ENCODE measurements at places on chromosomes 16 and 17.
A peak's percentile ranks its signal among the peaks of the same experiment; 100 is the strongest.

GRCh38 chr17:55969562-55970324, 183.5 kb upstream of the ANKFN1 start:
- DNase-seq: no peak

DNA sequence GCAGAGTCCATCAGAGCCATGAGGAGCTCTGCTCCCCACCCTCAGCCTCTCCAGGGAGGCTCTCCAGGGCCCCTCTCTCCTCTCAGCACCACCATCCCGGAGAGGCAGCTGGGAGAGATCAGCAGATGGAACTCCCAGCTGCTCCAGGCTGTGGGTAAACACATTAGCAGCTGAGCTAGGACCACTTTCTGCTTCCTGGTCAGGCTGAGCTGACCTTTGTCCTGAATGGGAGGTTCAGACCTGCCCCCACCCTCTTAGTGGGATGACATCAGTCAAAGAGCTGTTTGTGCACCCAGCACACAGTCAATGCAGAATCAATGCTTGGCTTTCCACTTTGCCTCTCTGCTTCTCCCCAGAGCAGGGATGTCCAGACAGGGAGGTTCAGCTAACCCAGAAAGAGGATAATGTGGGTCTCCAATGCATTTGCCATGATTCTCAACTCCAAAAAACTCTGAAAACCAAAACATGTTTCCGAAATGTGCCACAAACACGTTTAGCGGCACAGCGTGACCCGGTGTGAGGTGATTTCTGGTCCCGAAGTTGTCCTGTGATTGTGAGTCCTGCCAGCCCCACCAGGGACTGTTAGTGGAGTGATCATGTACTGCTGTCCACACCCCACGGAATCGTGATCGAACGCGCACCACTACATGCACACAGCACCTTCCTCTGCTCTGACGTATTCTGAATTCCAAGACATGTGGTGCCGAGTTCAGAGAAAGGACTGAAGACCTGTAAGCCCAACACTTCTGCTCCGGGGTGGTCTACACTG, 6.7 kb downstream of the GPR142 start:
- DNase-seq: no peak

GRCh38 chr17:2700491-2701141, 10.9 kb downstream of the CLUH start:
- no peak for DNase-seq

DNA sequence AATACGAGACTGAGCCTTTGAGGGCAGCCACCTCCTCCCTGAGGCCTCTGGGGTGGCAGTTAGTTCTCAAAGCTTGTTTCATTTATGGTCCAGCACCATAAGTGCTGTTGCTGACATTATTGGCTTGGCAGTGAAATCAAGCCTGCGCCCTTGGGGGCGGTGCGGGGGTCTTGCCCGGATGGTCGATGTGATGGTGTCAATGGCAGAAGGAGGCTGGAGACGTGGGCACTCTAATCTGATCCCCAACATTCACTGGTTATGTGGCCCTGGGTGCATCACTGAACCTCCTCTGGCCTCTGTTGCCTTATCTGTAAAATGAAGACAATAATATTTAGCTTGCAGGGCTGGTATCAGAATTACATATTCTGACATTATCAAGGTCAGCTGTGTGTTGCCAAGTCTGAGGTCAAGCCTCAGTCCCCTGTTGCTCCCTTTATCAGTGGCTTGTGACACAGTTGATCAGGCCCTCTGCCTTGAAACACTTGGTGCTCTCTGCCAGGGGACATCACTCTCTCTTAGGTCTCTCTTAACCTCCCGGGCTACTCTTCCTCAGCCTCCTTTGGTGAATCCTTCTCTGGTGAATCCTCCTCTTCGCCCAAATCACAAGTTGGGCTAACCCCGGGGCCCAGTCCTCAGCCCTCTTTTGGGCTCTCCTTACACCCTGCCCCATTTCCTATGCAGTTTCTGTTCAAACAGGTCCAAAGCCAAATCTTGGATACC, 11.8 kb upstream of the TMEM220 start:
- no peak for DNase-seq

DNA sequence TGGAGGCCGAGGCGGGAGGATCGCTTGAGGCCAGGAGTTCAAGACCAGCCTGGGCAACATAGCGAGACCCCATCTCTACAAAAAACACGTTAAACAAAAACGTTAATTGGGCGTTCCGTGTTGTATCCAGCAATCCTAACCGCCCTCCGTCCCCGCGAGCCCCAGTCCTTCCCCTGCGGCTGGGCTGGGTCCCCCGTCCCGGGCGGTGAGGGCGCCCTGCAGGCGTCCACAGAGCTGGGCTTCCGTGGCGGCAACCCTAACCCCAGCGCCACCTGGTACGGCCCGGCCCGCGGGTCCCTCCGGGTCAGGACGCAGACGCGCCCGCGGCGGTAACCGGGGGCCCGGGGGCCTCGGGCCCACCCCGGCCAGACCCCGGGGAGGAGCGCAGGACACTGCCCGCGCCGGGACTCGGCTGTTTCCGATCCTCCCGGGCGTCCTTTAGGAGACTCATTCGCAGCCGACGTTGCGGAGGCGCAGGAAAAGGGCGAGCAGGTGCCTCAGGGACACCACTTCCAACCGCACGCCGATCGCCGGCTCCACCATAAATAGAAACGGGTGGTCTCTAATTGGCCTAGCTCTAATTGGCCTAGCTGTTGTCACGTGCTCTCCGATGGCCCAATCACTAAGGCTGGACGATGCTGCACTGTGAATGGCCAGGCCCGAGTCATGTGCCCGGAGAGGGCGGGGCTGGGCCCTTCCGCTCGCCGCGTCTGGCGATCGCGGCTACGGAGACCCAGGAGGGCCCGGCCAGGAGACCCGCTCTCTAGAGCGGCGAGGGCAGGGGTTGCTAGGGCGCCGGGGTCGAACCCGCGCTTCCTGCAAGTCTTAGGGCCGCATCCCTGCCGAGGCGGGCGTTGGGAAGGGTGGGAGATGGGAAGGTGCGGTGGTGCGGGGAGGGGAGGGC, 19.0 kb upstream of the CSNK1D start:
- DNase-seq: peak; percentile 81

DNA sequence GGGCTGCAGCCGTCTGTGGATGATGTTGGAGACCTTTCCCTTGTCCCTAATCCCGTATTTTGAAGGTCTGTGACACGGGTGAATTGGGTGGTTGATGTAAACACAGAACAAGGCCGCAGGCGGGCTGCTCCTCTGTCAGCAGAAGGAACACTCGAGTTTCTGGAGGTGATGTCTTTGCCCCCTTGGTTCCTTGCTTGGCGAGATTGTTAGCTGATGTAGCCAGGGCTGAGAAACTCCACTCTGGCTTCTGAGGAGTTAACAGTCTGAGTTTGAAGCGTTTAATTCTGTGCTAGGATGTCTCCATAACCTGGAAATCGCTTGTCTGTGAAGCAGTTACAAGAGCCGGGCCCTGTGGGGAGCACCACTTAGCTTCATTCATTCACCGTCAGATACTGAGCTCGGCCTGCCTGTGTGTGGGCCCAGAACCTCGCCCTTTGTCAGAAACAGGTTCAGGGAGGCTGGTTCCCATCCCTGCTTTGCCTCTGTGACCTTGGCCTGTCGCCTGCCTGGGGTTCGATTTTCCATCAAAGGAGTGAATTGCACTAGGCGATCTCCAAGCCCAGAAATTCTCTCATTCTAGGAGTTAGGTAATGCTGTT, 1.3 kb downstream of the MAPK8IP3 start:
- DNase-seq: no peak

DNA sequence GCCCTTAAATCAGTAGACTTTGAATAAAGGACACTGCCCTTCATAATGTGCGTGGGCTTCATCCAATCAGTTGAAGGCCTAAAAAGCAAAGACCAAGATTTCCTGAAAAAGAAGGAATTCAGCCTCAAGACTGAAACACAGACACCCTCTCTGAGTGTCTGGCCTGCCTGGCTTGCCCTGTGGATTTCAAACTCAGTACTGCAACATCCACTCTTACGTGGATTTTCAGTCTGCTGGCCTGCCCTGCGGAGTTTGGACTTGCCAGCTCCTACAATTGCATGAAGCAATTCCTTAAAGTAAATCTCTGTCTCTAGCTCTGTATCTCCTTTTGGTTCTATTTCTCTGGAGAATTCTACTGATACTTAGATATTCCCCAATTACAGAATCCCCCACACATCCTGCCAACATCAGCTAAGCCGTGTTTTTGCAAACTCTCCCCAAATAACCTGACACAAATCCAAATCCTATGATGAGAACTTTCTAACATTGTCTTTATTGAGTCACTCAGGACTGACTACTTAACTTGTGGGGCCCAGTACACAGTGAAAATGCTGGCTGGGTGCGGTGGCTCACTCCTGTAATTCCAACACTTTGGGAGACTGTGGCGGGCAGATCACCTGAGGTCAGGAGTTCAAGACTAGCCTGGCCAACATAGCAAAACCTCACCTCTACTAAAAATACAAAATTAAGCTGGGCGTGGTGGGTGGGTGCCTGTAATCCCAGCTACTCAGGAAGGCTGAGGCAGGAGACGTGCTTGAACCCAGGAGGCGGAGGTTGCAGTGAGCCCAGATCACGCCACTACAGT, 7.2 kb upstream of the TNFRSF17 start:
- no peak for DNase-seq

DNA sequence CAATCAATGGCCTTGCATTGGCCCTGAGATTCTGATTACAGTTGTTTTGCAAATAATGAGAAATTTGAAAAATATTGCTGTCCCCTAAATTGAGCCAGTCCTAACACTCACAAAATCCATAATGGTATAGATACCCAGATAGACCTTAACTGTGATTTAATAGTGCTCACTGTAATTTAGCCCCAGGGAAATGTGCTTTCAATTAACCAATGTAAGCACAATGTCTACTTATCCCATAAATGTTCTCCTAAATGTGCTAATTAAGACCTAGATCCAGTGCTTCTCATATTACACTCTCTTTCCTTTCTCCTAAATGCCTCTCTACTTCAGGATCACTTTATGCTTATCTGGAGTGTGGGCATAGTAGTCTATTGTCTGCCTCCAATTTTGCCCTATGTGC, 417.8 kb upstream of the CCL2 start:
- no peak for DNase-seq

DNA sequence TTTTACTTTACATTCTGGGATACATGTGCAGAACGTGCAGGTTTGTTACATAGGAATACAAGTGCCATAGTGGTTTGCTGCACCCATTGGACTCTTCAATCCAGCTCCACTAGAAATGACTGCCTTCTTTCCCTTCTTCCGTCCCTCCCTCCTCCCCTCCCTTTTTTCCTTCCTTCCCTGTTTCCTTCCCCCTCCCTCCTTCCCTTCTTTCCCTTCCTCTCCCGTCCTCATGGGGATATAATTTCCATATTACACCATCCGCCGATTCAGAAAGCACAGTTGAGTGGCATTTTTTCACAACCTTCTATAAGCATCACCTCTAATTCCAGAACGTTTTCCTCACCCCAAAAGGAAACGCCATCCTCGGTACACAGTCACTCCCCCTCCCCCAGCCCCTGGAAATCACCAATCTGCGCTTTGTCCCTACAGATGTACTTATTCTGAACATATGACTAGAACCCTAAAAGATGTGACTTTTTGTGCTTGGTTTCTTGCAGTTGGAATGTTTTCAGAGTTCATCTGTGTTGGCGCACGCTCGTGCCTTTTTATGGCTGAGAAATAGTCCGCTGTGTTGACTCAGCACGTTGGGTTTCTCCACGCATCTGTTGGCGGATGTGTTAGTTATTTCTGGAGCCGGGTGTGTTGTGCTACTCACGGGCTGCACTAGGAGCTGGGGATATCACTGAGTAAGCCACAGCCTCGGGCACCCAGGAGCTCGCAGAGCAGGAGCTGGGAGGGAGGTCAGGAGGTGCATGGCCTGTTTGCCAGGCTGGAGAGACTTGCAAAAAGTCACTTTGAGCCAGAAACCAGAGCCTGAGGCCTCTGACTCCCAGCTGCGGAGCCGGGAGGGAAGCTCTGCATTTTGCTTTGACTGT, 336.4 kb downstream of the SEC14L1 start:
- no peak for DNase-seq

GRCh38 chr16:70437017-70437581, 1.8 kb downstream of the ST3GAL2 start:
- DNase-seq: no peak

DNA sequence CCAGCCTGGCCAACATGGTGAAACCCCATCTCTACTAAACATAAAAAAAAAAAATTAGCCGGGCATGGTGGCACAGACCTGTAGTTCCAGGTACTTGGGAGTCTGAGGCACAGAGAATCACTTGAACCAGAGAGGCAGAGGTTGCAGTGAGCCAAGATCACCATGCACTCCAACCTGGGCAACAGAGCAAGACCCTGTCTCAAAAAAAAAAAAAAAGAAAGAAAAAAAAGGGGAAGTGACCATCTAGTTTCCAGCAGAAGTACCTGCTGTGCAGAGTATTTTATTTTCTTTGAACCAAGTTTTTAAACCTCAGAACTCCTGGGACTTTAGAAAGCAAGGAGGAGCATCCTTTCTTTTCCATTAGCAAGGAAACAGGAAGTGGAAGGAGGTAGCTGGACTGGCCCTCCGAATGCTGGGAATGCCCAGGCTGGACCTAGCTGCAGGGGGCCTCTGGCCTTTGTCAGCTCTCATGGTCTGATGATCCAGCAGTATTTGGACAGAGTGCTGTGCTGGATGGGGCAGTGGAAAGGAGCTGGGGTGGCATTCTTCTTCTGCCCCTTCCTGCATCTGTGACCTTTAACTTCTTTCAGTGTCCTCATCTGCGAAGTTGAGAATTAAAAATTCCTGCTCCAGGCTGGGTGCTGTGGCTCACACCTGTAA, 6.6 kb downstream of the GID4 start:
- no peak for DNase-seq

- DNase-seq: no peak
Observed at GRCh38 chr17:17258011-17258410, 21.0 kb upstream of the FLCN start.

GRCh38 chr16:7363422-7364417, 31.1 kb downstream of the RBFOX1 start:
- no peak for DNase-seq

- no peak for DNase-seq
Observed at GRCh38 chr16:350203-350602, 2.3 kb downstream of the AXIN1 start.

DNA sequence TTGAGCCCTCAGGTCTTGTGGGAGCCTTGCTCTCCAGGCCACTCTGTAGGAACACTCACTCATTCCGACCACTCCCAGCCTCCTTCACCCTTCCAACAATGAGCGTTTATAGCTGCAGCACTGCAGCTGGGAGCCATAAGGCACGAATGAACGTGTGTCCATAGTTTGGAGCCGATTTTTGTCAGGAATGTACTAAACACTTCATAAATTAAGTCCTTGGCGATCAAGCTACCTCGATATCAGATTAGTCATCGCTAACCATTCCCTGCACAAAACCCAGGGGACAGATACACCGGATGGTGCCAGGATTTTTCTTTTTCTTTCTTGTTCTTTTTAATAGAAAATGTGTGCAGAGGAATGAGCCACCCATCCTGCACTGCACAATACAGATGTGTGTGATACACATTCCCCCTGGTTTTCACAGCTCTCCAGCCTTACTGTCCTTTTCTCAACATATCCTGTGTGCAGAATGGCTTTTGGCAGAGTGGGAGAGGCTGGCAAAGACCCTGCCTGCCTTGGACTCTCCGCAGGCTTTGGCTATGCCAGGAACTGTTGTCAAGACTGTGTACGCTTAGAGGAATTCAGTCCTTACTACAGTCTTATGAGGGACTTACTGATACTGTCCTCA, 68.4 kb upstream of the ELAC2 start:
- DNase-seq: no peak

- no peak for DNase-seq
Observed at GRCh38 chr17:40953881-40954280, 12.9 kb downstream of the KRT39 start.

All from esophagus squamous epithelium (tissue), 5 donors.